Epithelial cell of esophagus (primary cell): ENCODE measurements at places on chromosomes 16 and 17.
A peak's percentile ranks its signal among the peaks of the same experiment; 100 is the strongest.

GRCh38 chr17:17724307-17725010 lies 43.2 kb downstream of the RAI1 start:
- DNase-seq: no peak

- no peak for DNase-seq
These were observed 2.3 kb downstream of the CMIP start for GRCh38 chr16:81446907-81447268.

GRCh38 chr17:36877771-36878170 lies 59.5 kb upstream of the LHX1 start:
- peak; percentile 46 for DNase-seq

DNA sequence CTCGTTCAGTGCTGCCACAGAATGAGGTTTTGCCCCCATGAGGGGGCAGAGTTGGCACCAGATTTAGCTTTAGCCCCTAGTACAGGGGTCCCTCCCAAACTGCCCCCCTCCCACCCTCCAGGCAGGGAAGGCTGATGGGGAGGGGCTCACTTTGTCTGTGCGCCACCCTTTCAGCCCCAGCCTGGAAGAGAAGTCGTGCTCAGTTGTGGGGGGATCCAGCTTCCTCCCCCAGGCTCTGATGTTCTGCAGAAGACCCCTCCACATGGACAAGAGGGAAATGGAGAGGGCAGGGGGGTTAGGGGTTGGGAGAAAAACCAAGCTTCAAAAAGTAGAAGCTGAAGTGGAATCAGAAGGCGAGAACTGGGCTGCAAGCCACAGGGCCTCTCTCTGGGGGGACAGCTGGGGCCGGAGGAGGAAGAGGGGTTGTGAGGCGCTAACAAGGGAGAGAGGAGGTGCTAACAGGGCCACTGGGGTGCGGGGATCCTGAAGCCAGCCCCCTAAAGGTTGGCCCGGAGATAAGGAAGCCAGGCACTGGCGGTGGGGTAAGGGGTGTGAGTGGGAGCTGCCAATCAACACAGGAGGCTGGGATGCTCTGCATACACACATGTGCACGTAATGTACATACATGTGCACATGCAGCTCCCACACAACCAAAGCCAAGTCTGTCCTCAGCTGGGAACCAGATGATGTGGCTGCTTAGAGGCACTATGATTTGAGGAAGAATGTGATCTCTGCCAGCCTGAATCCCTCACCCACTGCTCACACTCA lies 7.0 kb upstream of the TMEM92 start:
- no peak for DNase-seq

- peak; percentile 65 for DNase-seq
These were observed 61.6 kb downstream of the TIMM22 start for GRCh38 chr17:1058423-1059130.

DNA sequence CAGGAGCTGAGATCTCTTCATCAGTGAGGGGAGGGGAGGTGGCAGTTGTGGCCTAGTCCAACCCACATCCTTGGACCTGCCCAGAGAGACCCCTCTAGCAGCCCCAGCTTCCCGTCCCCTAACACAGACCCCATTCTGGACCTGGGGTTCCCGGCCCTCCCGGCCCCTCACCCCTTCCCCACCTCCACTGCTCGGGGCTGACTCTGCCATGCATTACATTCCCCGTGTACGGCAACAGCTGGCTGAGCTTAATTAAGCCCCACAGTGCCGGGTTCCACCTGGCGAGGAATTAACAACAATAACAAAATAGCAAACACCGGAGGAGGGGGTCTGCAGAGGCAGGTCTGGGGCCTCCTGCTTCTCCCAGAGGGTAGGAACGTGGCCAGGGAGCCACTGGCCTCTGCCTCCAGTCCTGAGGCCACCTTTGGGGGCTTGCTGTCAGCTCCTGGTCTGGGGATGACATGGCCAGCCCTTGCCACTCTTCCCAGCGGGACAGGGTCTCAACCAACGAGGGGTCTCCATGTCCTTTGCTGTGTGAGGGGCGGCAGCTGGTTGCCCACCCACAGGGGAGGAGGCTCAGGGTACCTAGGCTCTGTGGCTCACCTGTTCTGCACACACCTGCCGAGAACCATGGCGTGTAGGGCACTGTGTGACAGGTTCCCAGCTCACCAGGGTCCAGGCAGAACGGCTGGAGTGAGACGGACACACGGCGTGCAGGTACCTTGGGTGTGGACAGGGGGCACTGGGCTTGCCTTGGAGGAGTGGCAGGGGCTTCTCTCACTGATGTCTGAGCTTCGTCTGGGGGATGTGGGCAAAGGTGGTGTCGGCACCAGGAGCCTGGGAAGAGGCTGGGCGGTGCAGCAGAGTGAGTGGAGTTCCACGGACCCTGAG lies 46.9 kb upstream of the CBFA2T3 start:
- no peak for DNase-seq

DNA sequence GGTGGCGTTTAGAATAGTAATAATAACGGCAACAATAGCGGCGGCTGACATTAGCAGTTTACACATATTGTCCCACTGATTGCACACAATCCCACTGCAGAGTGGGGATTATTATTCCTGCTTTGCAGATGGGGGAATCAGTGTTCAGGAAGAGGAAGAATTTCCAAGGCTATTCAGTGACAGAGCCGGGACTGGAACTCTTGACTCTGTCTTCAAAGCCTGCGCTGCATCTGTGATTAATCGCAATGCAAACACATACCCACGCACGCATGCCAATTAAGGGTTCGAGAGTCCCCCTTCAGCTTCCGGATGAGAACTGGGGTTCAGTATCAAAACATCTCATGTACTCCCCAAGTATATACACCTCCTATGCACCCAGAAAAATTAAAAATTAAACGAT lies 29.2 kb downstream of the TMEM186 start:
- no peak for DNase-seq

GRCh38 chr17:42277342-42277712 lies 1.1 kb upstream of the STAT5B start:
- DNase-seq: no peak

DNA sequence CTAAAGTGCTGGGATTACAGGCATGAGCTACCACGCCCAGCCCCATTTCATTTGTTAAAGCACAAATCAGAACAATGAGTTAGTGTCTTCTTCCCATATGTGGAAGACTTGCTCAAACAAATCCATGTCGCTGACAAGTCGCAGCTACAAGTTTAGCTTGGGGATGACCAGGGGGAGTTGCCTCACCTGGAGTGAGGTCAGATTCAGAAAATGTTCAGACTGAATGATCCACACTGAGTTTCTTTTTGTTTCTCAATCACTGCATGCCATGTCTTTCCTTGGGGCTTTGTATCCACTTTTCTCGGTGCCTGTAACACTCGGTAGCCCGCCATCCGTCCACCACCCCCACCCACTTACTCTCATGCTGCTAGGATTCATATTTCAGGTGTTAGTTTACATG lies 437.3 kb upstream of the DYNLRB2 start:
- peak; percentile 95 for DNase-seq

- peak; percentile 24 for DNase-seq
These were observed 5.3 kb upstream of the IRX3 start for GRCh38 chr16:54291656-54292487.

DNA sequence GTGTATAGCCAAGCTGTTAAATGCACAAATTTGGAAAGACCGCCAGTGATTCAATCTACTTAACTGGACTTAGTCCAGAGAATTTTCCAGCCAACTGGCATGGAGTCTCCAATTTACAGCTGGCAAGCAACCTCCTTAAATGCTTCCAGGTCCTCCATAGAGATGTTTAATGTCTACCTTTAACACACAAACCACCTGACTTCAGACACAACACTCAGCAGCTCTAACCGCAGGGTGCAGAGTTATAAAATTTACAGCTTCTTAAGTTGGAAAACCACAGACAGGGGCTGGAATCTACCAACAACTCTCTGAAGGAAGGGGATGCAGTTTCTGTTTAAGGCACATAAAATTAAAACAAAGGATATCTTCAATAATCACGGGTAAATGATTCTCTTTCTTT lies 106.9 kb downstream of the SYCE1L start:
- DNase-seq: no peak

DNA sequence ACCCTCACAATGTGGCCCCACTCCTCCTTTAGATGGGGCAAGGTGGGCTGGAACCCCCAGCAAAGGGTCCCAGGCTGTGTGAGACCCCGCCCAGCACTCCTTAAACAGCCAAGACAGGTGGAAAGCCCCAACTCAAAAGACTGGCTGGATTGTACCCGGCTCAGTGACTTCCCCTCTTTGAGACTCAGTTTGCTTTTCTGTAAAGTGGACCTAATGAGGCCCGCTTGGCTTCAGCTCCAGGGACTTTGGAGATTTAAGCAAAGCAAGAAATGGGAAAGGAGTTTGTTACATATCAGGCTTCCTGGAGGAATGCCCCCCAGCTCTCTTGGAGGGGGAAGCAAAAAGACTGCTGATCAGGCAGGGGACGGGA lies 39.3 kb downstream of the SNX20 start:
- no peak for DNase-seq

DNA sequence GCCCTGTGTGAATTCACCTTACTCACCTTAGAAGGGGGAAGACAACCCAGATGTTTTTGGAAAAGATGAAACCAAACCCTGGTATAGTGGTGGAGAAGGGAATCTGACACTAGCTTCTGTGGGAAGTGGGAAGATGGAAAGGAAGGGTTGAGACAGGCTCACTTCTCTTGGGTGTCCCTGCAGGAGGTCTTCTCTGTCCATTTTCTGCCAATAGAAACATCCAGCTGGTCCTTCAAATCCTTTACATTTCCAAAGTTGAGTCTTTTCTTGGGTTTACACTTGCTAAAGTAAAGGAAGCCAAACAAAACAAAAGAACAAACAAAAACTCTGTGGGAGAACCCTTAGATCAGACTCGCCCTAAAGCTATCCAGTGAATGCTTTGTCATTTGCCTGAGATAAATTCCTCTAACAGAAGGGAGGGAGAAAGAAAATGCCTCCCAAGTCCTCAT lies 10.2 kb downstream of the HOXB1 start:
- DNase-seq: no peak

DNA sequence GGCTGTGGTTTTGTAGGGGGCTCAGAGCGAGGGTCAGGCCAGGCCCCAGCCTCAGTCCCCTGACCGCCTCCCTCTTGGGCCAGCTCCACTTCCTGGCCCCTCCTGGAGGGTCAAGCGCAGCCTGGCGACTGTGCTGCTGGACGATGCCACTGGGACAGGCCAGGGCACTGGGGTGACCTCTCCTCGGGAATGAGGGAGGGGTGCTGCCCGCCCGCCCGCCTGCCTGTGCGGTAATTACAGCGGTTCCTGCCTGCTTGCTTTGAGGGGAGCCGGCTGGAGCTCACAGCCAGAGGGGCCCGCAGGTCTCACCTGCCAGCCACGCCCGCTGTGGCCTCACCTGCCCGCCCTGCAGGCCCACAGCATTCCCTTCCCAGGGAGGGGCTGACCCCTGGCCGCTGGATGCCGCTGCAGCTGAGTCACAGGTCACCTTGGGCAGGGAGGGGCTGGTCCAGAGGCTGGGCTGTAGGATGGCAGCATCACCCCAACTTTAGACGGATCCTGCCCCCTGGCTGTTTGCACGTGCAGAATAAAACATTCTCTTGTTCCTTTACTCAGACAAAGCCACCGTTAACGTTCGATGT lies 76.7 kb upstream of the CBX4 start:
- peak; percentile 65 for DNase-seq

DNA sequence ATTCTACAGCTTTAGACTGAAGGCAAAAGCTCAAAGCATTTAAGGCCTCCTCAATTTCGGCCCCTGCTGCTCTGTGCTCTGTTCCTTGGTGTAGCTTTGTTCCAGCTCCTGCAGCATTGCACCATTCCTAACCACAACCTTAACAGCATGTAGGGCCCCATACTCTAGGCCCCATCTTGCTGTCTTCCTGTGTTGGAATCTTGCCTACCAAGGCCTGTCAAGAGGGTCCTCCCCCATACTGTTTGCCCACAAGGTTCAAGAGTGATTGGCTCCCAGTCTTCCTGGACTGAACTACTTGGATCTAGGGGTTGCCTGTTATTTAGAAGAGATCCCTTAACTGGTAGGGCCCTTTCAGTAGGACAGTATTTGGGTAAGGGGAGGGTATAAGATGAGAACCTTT lies 26.8 kb downstream of the TRPV2 start:
- no peak for DNase-seq

GRCh38 chr17:81012574-81013447 lies 21.2 kb downstream of the CHMP6 start:
- DNase-seq: no peak

GRCh38 chr16:48117217-48118105 lies 38.3 kb downstream of the ABCC12 start:
- DNase-seq: peak; percentile 38

GRCh38 chr17:39660397-39661385 lies 4.5 kb upstream of the TCAP start:
- DNase-seq: no peak

- no peak for DNase-seq
These were observed 22.2 kb upstream of the NFATC3 start for GRCh38 chr16:68062910-68063393.

GRCh38 chr17:72562615-72563188 lies 441.9 kb downstream of the SOX9 start:
- DNase-seq: no peak

DNA sequence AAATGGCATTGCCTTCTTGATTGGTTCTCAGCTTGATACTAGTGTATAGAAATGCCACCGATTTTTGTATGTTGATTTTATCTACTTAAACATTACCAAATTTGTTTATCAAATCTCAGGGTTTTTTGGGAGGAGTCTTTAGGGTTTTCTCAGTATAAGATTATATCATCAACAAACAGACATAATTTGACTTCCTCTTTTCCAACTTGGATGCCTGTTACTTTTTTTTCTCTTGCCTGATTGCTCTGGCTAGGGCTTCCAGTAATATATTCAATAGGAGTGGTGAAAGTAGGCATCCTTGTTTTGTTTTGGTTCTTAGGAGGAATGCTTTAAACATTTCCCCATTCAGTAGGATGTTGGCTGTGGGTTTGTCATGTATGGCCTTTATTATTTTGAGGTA lies 29.1 kb downstream of the EFCAB13 start:
- no peak for DNase-seq

DNA sequence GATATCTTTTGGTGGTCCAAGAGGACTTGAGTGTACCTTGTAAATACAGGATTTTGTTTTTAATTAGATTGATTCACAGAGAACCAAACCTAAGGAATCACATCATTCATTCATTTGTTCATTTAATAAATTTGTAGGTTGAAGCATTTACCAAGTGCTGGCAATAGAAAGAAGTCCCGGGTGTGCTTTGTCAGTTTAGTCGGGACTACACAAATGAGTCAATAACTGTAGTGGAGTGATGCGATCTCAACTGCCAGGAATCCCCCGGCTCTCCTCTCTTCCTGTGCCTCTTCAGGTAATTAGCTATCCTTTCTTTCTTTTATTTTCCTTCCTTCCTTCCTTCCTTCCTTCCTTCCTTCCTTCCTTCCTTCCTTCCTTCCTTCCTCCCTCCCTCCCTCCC lies 1.4 kb upstream of the WWOX start:
- DNase-seq: peak; percentile 55

DNA sequence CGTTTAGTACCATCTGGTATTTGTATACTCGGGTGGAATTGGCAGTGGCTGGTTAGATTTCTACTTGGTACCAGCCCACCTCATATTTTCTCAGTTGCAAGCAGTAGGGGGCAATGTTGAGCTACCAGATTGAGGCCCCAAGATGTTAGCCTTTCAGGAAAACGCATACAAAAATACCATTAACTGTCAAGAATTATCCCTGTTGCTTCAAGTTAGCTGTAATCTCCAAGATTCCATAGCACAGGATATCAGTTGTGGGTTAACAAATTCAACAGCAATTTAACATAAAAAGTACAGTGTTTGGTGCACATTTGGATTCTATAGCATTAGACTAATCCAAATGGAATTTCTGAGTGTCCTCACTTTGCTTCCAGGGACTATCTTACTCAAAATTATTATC lies 188.2 kb downstream of the FTO start:
- DNase-seq: peak; percentile 70
